Ascending aorta (tissue), 2 donors: ENCODE measurements at places on chromosomes 7 and 10.

- DNase-seq: no peak
These were observed 615.4 kb upstream of the SEMA3D start for GRCh38 chr7:85802211-85802610.

- DNase-seq: no peak
These were observed 20.6 kb downstream of the ACSL5 start for GRCh38 chr10:112394475-112394875.

DNA sequence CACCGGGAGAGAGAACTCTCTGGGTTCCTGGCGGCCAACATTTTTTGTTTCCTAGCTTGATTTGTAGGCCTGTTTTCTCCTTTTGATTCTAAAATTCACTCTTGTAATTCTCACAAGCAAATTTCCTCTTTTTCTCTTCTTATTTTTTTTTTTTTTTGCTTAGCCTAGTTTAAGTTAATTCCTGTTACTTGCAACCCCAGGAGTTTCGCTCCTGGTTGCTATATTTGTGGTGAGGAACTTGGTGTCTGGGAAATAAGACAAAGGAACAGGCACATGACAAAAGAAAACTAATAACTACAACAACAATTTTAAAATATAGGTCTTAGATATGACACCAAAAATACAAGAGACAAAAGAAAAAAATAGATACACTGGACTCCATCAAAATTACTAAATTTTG, 6.7 kb downstream of the AOAH start:
- no peak for DNase-seq

DNA sequence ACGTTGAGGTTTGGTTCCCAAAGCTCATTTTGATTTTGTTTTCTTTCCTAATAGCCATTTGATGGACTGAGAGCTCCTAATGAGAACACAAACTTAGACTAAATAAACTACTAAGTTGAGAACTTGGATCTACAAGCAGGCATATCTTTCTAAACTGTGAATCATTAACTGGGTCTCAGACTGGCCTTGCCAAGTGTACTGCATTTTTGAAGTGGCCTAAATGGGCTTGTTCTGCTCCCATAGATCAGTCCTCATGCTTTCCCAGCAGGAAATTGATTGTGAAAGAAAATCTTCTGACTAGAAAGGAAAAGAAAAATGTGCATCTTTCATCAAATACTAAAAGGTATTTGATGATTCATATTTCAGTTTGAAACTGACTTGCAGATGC, 46.7 kb upstream of the RBM33 start:
- no peak for DNase-seq

DNA sequence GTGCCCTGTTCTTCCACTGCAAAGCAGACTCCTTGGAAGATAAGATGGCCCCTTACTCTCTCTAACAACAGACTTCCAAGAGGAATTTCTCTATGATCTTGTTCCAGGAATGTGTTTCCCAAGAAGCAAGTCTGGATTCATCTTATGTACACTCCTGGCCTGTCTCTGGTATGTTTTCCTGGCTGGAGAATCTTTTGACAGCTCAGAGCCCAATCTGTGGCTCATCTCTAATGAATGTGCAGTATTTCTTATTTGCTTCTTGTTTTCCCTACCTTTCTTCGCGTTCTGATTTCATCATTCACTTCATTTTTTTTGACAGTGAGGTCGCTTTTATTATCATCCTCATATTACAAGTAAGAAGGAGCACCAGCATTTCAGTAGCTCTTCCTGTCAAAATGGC, 53.0 kb upstream of the PITRM1 start:
- no peak for DNase-seq

GRCh38 chr7:390761-391410, 100.9 kb downstream of the FOXL3 start:
- DNase-seq: no peak

- no peak for DNase-seq
These were observed 393.6 kb upstream of the GALNT17 start for GRCh38 chr7:70738151-70738885.

GRCh38 chr10:3835770-3836169, 50.8 kb upstream of the KLF6 start:
- DNase-seq: no peak

DNA sequence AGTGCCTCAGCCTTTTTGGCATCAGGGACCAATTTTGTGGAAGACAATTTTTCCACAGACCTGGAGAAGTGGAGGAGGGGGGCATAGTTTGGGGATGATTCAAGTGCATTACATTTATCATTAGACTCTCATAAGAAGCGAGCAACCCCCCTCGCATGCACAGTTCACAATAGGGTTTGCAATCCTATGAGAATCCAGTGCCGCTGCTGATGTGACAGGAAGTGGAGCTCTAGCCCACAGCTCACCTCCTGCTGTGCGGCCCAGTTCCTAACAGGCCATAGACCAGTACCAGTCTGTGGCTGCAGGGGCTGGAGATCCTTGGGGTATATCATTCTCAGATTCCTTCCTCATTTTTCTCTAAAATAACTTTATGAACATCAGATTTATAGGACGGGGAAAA, 50.8 kb downstream of the ATAD1 start:
- no peak for DNase-seq

DNA sequence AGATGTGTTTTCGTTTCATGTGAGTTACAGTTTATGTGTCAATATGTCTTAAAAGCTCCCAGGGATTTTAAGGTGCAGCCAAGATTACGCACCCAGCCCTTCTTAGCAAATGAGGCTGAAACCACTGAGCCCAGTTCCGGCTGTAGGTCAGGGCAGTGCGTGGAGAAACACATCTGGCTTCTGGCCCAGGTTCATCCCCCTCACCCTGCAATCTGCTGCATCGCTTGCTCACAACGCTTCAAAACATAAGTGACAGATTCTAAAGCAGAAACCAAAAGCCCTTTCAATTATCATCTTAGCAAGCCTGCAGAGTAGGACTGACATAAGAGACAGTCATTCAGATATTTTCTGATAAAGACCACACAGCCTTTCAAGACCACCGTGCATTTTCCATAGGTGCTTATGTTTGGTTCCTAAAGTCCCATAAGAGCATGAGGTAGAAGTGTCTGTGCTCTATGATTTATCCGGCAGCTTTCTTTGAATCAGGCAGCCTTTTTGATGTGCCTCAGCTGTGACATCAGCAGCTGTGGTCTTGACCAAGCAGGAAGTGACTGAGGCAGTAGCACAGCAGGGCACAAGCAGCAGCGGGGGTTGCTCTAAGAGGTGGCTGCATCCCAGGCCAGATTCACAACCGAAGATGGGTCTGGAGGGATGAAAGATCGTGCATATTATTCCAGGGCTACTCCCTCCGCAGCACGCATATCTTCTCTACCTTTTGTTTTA, 72.1 kb upstream of the LYZL2 start:
- DNase-seq: no peak

DNA sequence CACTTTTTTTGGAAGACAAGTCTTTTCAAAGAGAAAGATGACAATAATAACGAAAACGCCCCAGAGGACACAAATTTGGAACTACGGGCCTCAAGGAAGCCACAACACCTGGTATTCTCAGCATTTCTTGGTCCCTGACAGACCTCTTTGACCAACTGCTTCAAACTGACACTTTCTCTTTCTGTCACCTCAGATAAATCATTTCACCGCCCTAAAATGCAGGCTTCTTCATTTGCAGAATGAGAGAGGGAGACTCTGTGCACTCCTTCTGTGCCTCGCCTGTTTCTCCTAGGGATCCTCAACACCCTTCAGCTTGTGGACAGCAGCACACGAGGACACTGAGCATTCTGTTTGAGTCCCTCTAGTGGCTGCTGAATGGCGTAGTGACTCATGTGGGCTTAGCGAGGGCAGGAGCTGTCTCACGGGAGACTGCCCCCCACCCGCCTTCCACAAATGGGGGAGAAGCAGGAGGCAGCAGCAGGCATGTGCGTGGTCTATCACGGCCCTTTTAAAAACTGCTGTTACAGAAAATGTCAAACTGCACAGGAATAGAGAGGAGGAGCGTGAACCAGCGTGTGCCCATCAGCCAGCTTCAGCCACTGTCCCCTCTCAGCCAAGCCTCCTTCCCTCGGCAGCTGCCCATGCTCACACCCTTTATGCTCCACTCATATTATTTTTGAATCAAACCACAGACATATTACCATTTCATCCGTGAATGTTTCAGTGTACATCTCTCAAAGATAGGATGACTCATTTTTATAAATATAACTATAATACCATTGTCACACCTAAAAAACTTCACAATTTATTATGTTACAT, 41.4 kb downstream of the GSDME start:
- DNase-seq: no peak

DNA sequence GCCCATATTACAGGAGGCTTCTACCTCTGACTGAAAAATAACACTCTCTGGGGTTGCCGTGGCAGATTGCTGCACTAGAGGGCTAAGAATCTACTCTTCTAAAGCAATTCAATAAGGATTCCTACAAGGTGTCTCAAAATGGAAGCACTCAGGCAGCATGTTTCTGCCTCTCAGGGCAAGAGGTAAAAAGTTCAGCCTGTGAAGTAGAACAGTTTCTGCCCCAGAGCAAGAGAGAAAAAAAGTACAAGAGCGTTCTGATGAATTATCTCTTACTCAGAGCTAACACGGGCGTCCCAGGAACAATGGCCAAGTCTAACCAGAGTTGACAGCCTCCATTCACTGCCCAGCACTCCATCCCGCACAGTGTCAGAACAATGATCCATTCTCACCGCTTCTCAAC, 71.3 kb upstream of the TES start:
- no peak for DNase-seq

- no peak for DNase-seq
These were observed 10.7 kb downstream of the SUV39H2 start for GRCh38 chr10:14889318-14889717.

GRCh38 chr7:99296471-99296870, 23.8 kb downstream of the MYH16 start:
- no peak for DNase-seq
